ENCODE measurements at places on chromosomes 2 and 18.

- DNase-seq = no peak
Measured at GRCh38 chr2:237413777-237414661, at the start of gene COL6A3. TSS of gene COL6A3 (minus strand) at chr2:237414164. CDS start at chr2:237396817, 17,347 bp downstream.

DNA sequence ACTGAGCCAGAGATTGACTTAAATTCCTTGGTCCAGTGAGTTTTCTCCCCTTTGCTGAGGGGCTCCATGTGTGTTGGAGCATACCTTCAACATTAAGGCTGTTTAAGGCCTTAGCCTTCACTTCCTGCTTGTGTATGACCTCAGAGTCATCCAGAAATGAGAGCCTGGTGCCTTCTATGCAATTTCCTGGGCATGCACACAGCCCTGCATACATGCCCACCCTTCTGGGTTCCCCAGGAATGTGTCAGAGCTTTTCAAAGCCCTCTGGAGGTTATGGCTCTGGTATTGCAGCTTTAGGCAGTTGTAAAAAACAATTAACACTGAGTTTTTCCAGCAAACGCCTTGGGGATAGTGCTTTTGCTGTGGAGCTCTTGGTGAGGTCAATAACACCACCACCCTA, 16.7 kb downstream of the IL1R1 start:
- DNase-seq = no peak

GRCh38 chr2:6069381-6069780, 377.2 kb downstream of the SOX11 start:
- no peak for DNase-seq

- no peak for DNase-seq
Measured at GRCh38 chr2:64808754-64809153, 155.0 kb upstream of the SERTAD2 start.

- no peak for DNase-seq
Measured at GRCh38 chr2:99863903-99864270, 278.5 kb downstream of the AFF3 start.

DNA sequence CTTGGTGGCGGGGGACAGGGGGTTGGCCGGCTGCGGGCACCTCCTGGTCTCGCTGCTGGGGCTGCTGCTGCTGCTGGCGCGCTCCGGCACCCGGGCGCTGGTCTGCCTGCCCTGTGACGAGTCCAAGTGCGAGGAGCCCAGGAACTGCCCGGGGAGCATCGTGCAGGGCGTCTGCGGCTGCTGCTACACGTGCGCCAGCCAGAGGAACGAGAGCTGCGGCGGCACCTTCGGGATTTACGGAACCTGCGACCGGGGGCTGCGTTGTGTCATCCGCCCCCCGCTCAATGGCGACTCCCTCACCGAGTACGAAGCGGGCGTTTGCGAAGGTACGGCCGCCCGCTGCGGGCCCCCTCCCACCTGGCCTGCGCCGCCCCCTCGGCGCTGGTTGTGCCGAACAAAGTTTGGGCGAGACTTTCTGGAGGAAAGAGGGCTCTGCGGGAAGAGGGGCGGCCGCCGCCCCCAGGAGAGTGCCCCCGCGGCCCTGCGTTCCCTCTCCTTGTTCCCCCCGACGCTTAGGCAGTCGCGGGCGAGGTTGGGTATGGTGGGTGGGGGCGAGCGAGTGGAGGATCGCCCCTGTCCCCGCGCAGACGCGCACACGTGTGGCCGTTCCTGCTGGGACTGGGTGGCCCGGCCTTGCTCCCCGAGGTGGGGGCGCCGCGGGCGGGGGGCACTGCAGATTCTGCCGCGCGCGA, 866 bp downstream of the CRIM1 start:
- DNase-seq = no peak

Data from stimulated activated CD8-positive, alpha-beta memory T cell treated with anti-CD3 and anti-CD28 coated beads, Interleukin-7, amount 100 ng/mL, for 24 hours (primary cell).